ENCODE measurements at places on chromosomes 16 and 17.
A peak's percentile ranks its signal among the peaks of the same experiment; 100 is the strongest.

GRCh38 chr17:67364847-67365737, 1.3 kb downstream of the PSMD12 start:
- no peak for DNase-seq

DNA sequence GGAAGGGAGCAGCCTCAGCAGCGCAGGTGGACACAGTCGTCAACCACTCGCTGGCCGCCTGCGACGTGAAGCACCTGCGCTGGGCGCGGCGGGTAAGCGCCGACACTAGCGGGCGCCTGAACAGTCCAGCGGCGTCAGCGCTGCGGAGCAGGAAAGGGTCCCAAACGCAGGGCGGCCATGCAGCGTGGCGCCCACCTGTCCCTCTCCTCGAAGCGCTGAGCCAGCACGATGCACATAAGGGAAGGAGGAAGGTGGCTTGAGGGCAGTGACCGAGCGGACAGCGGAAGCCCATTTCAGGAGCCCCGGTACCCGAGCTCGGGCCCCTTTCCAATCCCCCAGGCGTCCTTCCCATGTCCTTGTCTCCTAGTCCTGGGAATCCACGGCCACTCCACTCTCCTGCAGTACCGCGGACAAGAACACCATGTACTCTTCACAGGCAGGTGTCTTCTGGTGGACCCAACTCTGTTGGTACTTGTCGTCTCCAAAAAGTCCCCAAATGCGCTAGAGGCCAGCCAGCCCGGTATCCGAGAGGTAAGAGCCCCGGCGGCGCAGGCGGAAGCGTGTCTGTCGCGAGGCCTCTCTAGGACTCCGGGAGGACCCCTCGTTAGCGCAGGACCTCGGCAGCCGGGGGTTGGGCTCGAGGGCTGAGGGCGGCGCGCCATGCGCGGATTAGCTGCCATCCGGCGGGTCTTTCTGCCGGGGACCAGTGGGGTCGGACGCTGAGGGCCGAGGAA, 14.4 kb downstream of the ZNF232 start:
- peak; percentile 13 for DNase-seq

DNA sequence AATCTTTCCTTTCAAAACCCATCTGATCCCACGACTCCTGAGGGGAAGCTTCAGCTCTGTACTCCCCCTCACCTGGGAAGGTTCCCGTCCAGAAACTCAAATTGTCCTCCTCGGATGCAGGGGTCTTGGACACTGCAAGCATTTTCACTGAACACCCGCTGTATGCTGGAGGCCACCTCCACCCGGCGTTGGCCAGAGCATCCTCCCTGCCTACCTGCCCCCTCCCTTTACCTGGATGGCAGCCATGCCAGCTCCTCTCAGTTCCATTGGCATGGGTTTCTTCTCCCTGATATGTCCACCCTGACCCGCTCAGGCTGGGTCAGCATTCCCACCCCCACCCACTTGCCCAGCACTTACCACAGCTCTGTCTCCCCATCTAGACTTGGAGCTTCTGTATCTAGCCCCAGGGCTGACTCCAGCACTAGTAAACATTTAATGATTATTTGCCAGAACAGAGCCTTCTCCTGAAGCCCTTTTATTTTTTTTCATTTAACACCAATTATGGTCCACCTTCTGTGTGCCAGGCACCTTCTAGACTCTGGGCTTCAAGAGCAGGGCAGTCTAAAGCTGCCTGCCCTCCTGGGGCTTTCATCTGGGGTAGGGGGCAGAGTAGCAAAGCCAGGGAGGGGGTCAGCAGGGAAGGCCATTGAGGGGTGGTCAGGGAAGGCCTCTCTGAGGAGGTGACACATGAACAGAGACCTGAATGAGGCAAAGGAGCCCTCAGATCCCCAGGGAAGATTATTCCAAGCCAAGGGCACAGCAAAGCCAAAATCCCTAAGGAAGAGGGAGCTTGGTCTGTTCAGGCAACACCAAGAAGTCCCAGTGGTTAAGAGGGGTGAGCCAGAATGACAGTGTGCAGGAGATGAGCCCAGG, 8.9 kb upstream of the KRT19 start:
- DNase-seq: no peak

GRCh38 chr17:49629447-49629846, 48.5 kb downstream of the SPOP start:
- no peak for DNase-seq

- DNase-seq: no peak
These were observed 66.2 kb downstream of the IRF8 start for GRCh38 chr16:85965125-85965524.

GRCh38 chr17:7825206-7825990, 8.6 kb upstream of the KDM6B start:
- no peak for DNase-seq

GRCh38 chr16:15983898-15984297, 34.5 kb downstream of the ABCC1 start:
- DNase-seq: no peak

DNA sequence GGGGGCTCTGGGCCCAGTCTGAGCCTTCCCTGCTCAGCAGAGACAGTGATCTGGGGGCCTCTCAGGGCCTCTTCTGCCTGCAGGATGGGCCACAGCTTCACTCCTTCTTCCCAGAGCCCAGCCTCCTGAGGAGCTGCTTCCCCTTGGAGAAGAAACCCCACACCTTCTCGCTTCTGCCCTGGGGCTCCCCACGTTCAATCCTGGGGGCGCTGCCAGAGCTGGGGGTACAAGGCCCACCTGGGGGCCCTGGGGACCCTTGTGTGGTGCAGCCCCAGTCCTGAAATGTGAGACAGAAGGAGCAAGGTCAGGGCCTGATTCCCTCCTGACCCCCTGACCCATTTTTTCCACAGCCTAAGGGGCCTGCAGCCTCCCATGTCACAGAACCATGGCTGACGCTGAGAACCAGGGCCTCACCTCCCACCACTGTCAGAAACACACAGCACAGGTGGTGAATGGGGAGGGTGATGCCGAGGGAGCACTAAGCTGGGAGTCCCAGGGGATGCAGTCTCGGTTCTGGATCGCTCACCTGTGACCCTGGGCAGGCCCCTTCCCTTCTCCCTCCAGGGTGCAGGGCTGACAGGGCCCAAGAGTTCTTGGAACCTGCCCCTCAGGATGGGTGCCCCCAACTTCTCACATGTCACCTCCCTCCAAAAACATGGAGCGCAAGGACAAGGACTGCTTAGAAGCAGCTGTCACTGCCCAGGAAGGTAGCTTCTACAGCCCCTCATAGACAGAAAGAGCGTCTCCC, 21.6 kb upstream of the MPO start:
- DNase-seq: no peak

DNA sequence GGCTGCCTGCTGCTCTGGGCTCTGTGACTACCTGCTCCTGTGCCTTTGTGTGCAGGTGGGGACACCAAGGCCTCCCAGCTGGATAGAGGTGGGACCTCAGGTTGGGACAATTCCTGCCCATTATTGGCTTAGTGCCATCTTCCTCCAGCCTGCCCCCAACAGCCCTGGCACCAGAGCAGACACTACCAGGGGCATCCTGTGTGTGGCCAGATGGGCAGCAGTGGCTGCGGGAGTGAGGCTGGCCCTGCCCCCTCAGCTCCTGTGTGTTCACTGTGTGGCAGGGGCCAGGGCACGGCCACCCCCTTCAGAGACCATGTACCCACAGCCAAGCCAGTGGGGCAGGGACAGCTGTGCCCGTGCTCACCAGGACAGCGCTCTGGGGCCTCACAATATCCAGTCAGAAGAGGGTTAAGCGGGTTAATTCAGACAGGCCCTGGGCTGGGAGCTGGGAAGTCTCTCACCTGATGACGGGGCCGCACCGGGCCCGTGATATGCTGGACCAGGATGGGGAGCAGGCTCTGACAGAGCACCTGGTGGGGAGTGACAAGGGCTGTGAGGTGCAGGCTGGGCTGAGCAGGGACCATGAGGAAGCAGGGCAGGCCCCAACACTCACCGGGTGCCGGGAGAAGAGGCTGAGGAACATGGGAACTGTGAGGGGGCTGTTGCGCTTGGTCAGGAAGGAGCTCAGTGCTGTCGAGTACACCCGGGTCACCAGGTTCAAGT, 13.0 kb downstream of the MYBBP1A start:
- DNase-seq: no peak

DNA sequence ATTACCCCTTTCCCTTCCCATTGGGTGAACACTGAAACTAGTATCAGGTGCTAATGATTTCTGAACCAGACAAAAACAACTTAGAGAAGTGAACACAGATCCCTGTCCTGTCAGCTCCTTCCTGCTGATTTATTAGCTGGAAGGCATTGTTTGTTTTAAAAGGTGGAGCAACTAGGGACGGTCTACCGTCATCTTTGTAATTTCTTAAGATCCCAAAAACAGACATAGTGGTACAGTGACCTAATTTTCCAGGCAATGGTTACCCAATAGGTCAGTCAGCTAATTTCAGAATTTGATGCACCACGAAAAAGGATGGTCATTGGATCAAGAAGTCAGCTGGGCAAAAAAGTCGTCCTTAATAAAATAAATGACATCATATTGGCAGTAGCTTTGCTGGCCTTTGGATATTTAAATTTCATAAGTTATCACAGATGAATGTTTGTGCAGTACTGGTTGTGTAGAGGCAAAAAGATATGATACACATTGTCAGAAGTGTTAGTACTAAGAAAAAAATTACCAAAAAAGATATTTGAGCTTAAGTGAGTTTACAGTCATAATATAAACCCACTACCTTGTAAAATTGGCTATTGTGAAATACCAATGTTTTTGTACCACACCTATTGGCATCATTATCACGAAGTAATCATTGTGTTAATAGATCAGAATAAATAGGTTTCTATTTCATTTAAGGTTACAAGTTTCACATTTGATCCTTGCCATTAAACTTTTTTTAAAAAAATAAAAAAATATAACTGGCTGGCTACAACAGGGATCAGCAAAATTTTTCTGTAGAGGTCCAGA, 27.2 kb upstream of the KCNJ16 start:
- no peak for DNase-seq

- no peak for DNase-seq
These were observed 50.7 kb downstream of the ACTG1 start for GRCh38 chr17:81461607-81462500.

DNA sequence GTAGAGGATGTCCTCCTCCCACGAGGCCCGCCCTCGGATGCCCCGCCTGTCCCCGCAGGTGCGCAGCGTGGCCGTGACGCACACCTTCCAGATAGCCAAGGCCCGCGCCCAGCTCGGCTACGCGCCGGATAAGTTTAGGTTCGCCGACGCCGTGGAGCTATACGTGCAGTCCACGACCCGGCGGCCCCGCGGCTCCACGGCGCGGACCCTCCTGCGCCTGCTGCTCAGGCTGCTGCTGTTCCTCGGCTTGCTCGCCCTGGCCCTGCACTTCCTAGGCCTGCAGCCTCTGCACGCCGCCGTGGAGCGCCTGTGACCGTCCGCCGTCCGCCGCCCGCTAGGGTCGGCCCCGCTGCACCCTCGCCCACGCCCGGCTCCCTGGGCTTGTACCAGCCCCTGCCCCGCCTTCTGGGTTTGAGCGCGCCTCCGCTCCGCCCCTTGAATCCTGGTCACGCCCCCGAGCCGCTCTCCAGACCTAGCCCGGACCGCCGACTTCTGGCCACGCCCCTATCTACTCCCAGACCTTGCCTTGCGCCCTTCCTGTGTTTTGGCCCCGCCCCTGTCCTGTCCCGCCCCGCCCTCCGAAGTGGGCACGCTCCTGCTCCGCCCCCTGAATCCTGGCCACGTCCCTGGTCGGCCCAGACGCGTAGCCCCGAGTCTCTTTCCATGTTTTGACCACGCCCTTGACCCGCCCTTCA, 15.8 kb upstream of the EEF2K start:
- no peak for DNase-seq

GRCh38 chr16:35196313-35196712, 1736.9 kb downstream of the TP53TG3F start:
- DNase-seq: no peak

- DNase-seq: no peak
These were observed 4.3 kb downstream of the ADCY7 start for GRCh38 chr16:50270510-50271147.

DNA sequence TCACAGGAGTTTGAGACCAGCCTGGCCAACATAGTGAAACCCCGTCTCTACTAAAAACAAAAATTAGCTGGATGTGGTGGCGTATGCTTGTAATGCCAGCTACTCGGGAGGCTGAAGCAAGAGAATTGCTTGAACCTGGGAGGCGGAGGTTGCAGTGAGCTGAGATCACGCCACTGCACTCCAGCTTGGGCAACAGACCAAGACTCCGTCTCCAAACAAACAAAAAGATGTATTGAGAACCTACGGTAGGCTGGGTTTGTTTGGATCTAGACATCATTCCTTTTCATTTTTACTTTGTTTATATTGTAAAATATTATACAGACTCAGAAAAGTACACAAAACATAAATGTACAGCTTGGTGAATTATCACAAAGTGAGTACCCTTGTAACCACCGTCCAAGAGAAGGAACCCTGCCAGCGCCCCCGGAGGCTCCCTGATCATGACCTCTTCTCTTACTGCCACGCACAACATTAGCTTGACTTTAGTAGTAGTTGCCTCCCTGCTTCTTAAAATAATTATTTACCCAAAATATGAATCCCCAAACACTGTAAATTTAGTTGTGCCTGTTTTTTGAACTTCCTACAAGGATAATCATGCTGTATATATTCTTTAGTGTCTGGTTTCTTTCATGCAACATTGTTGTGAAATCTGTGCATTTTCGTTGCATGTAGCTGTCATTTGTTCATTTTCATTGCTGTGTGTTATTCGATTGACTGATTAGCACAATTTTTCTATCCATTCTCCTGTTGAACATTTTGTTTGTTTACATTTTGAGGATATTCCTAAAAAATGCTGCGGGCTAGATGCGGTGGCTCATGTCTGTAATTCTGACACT, 56.5 kb downstream of the KSR1 start:
- no peak for DNase-seq

DNA sequence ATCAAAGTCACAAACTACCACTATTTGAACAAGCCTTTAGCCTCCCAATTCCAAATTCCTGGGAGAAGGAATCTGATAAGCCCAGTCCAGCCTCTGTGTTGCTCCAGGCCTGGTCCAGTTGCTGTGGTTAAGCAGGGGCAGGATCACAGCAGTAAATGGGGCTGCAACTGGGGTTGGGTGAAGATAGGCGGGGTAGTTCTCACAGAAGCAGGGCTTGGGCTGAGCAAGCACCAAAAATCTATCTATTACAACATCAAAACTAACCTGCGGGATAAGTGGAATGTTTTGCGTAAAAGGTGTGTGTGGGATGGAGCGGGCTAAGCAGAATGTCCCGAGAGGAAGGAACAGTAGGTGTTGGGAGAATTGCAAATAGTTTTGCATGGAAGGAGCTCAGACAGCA, 23.0 kb upstream of the RNF135 start:
- DNase-seq: no peak

DNA sequence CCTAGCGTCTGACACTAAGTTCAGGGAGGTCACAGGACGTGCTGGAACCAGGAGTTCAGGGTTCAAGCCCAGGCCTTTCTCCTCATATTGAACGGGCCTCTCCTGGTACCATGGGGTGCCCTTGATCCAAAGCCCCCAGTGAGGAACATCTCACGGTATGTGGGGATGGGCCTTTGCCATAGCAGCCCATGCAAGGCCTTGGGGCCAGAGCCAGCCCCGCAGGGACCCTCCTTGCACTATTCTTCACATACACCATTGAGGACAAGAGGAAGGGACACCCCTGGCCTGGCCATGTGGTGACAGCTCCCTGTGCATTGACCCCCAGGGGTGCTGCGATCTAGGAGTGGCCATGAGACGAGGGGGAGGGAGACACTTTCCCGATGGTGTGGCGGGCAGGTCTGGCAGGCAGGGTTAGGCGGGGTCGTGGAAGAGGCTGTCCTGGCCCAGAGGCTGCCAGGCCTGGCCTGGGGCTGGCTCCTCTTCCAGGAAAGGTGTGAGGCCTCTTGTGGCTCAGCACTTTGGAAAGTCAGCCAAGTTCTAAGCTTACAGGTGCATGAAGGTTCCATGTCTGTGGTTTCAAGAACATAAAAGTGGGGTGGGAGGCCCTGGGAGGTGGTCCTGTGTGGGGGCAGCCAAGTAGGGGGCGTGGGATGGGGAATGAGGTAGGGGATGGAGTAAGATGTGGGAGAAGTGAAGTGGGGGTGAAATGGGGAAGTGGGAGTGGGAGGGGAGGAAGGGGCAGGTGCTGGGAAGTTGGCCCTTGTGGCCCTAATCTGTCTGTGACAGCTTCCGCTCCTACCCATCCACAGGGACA, 88.7 kb upstream of the CBX4 start:
- no peak for DNase-seq
